ENCODE measurements at places on chromosomes 16 and 17.

DNA sequence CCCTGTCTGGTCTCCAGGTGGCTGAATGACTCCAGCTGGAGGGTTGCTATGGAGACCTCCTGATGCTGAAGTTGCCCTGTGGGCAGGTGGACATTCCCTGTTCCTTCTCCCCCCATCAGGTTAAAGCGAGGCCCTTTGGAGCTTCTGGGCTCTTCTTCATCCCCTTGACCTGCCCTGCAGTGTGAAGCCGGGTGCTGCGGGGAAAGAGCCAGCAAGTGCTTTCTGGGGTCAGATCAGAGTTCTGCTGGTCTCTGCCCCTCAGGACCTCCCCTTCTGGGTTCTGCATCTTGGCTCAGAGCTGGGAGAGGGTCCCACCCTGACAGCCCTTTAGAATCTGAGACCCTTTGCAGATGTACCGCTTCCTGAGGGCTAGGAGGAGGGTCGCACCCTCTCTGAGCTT is 25.1 kb downstream of the NKD1 start:
- DNase-seq = no peak

GRCh38 chr16:13322336-13322735 is 420.9 kb downstream of the SHISA9 start:
- DNase-seq = no peak

GRCh38 chr17:53527473-53527872 is 295.3 kb upstream of the KIF2B start:
- no peak for DNase-seq

- no peak for DNase-seq
These were observed 145.2 kb downstream of the KCNJ2 start for GRCh38 chr17:70314506-70314905.

DNA sequence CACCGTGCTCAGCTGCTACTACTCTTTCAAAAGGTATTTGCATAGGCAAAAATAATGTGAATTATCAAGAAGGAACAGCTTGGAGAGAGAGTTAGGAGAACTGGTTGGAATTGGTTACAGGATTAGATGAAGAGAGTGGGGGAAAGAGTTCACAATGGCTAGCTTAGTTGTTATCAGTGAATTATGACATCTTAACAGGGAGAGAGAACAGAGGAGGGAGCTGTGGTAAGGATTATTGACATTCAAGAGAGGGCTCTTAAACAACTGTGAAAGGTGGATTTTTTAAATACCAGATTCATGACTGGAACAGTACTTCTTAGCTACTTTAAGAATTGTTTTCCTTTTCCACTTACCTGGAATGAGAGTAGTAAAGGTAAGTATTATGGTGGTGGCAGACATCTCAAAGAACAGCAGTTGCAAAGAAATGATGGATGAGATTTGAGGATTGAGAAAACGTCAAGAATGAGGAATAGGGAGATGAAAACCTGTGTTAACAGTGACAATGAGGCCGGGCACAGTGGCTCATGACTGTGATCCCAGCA is 43.9 kb upstream of the SLC5A11 start:
- no peak for DNase-seq
